ENCODE measurements at places on chromosomes 12 and 14.
A peak's percentile ranks its signal among the peaks of the same experiment; 100 is the strongest.

GRCh38 chr14:79584679-79585078, 626.6 kb downstream of the DIO2 start:
- DNase-seq = no peak

DNA sequence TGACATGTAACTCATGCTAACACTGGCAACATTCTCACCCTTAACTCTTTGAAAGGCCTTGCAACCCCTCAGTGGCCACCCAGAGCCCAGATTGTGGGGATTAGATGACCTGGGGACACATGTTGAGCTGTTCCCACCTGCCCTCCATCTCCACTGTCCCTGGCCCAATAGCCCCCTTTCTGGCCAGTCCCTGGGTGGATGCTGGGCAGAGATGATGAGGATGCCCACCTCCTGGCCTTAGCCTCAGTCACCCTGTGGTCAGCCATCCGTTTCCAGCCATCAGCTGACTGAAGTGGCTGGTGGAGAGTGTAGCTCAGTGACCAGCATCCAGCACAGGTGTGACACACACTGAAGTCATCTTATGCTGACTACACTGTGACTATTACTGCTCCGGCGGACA, 4.7 kb downstream of the ANHX start:
- DNase-seq = no peak

DNA sequence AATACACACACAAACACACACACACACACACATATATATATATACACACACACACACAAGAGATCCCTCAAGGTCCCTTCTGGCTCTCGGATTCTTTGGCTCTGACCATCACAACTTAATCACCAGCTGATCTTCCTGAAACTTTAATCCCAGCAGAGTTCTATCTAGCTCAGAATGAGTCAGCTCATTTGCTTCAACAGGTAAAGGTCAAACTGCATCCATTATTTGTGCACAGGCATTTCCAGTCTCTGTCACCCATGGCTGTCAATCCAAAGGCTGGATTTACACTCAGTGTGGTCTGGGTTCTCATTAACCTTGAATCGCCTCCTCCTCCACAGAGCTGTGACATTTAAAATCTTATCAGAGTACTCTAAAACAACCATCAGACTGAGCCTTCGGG, 113.3 kb upstream of the TMPO start:
- no peak for DNase-seq

DNA sequence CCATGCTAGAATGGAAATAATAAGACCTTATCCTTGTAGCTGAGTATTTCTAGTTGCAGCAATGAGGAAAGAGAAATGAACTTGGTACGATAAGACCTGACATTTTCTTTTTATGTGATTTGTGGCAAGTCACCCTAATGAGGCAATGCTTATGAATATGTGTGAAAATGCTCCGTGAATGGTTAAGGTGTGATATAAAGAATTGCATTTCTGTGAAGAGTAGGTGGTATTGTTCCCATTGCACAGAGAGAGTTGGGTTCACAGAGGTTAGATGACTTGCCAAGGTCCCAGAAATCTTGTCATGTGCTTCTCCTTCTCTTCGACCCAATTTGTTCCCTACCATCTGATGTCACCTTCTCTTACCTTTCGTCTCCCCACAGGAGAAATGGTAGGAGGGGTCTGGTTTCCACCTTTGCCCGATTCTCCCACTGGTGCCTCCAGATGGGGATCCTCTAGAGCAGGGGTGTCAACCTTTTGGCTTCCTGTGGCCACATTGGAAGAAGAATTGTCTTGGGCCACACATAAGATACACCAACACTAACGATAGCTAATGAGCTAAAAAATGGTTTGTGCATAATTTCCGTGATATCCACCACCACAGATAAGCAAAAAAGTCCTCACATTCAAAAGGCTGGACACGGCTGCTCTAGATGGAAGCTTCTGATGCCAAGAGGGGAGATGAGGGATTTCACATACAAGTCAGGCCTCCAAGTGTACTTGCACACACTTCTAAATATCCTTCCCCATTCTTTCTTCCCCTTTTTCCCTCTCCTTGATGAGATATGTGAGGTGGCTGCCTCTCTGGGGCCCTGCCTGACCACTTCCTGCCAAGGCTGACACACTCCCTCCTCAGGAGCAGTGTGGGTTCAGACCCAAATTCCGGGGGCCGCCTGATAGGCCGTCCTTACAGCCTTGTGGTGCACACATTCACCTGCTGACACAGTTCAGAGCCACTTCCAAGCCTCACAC, 96.1 kb downstream of the PLXNC1 start:
- DNase-seq = no peak

DNA sequence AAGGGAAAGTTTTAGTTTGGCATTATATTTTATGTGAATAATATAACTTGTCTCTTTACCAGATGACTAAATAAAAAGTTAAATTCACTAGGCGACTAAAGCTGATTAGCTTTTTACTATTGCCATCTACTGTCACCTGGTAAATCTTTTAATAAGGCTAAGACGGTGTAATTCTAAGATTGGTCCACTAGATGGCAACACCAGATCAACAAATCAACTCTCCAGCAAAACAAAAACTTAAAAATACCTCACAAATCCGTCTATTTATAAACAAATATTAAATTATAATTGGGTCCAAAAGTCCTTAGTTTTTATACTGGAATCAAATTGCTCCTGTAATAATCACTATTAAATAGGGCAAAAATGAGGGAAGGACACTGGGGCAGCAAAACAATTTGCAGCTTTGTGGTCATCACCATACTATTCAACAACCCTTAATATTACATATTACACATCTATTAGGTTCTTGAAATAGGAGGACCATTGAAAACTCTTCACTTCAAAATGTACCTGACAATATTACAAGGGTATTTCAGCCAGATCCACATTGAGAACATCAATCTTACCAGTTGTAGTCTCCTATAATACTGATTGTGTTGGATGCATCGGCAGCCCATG, 47.9 kb downstream of the GALC start:
- DNase-seq = no peak

- DNase-seq = no peak
Measured at GRCh38 chr14:76782885-76783566, 21.8 kb downstream of the VASH1 start.

- no peak for DNase-seq
Measured at GRCh38 chr14:73188501-73188911, 48.8 kb upstream of the PAPLN start.

DNA sequence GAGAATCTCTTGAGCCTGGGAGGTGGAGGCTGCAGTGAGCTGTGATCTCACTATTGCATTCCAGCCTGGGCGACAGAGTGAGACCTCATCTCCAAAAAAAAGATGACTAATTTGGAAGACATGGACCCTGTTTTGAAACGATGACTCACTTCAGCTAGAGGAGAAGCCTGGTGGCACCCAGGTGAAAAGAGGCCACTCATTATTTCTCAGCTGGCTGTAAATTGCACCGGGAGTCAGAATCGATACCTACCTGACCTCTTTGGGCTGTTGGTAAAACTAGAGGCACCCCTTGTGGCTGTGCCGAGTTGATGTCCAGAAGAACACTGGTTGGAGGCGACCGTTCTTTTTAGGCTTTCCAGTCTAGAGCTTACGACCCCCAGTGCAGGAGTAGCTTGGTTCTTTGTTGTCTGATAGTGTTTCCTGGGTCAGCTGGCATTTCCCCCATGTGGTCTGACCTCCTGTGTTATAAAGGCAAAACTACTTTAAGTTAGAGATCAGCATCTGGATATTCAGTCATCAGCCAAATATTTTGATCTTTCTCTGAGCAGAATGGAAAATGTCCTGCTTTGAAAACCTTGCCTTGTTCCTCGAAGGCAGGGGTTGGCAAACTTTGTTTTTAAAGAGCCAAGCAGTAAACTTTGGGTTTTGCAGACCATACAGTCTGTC, 93.2 kb downstream of the CHST11 start:
- DNase-seq = no peak

- DNase-seq = no peak
Measured at GRCh38 chr12:120468325-120468820, 1.2 kb downstream of the SRSF9 start.

DNA sequence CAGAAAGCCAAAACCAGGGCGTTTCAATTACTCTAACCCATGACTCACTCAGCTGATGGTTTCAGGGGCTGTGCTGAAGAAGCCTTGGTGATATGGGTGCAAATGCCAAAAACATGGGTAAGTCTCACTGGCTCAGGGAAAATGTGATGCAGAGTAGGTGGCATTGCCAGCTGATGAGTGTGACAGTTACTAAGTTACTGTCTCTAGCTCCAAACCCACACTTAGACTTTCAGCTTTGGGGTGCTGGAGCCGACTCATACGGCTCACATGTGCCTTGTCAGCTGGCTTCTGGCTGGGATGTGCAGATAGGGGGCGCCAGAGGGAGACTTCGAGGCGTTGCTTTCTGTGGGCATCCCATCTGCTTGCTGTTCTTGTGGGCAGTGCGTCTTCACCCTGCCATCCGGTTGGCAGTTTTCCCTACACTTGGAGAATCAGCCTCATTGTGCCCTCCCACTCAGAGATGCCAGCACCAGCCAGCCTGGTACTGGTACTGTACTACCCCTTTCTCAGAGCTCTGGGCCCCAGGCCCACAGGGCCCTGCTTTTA, 11.1 kb upstream of the KRT7 start:
- DNase-seq = peak; percentile 45

Data from stimulated activated CD4-positive, alpha-beta T cell treated with anti-CD3 and anti-CD28 coated beads, Interleukin-15, amount 100 ng/mL, for 1 hour (primary cell).